ENCODE measurements at places on chromosomes 6 and 20.

DNA sequence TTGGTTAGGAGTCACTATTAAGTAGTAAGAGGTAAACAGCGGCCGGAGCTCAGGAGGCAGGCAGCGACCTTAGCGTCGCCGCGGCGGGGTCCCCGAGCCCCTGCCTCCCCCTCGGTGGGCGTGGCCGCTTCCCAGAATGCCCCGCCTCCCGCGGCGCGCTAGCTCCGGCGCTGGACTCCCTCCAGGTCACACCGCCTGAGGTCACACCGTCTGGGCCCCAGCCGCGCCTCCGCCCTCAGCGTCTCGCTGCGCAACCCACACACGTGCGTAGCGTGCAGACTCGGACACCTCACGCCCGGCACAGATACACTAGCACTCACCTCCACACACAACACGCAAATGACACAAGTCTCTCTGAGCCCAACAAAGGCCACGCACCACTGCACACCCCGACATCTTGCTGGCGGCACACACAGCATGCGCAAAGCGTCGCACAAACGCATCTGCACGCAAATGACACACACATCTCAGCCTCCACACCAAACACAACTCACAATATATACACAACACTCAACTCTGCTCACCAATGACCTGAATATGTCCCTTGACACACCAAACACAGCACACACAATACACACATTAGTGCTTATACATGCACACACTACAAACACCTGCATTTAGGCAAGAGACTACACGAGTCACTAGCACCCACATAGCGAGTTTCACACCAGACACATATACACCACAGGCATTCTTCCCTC, 17.6 kb upstream of the CDKN1A start:
- no peak for ATAC-seq

DNA sequence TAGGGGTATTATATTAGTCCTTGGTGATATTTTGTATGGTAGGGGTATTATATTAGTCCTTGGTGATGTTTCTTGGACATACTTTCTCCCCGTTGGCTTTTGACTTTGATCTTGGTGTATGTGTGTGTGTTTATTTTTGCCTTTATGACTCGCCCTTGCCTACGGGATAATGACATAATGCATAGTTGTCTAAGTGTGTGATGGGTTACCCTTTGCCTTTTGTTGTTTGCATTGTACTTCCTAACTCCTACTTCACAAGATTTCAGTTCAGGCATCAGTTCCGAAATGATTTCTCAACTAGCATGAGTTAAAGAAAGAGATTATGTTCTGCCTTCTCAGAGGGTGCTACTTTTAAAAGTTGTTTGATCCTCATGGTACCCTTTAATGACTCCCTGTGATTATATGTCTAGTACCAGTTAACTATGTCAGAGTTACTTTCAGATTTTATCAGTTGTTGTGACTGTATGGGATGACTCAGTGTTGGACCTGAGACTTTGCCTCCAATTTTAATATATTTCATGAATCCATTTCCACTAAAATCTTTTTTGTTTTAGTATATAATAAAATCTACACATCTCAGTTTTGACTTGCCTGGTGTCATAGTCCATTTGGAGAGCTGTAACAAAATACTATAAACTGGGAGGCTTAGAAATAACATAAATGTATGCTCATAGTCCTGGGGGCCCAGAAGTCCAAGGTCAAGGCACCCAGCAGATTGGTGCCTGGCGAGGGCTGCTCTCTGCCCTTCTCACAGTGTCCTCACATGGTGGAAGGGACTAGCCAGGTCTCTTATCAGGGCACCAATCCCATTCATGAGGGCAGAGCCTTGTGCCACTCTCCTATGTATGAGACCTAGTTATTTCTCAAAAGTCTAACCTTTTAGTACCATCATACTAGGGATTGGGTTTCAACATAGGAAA, 34.1 kb downstream of the CDYL start:
- ATAC-seq = peak; percentile 88

DNA sequence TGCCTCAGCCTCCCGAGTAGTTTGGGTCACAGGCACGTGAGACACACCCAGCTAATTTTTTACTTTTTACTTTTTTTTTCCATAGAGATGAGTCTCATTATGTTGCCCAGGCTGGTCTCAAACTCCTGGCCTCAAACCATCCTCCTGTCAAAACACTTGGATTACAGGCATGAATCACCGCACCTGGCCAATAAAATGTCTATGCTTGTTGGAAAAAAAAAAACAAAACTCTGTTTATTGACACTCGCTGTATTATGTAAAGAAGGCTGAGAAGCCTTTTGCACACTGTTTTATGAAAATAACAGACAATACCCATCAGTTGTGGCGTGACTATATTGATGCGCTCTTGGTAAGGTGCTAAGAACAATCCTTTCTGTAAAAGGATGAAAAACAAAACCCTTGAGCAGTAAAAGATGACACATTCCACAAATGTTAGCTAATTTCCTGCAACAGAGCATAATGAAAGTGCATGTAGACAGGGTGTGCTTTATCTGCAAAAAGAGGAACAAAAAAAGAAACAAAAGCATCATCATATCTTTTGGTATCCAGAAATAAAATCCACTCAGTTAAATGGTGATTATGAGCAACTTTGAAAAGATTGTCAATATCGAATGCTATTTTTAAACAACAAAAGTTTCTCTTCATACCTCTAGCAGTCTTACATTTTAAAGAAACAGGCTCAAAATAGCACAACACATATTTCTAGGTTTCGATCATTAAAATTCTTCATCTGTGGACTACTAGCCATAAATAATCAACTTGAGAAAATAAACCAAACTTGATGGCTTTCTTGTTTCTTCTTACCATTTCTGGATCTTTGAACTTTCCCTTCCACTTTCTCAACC, 108.3 kb upstream of the PHACTR1 start:
- ATAC-seq = no peak

GRCh38 chr20:57707320-57707719, 2.5 kb downstream of the PMEPA1 start:
- ATAC-seq = no peak

DNA sequence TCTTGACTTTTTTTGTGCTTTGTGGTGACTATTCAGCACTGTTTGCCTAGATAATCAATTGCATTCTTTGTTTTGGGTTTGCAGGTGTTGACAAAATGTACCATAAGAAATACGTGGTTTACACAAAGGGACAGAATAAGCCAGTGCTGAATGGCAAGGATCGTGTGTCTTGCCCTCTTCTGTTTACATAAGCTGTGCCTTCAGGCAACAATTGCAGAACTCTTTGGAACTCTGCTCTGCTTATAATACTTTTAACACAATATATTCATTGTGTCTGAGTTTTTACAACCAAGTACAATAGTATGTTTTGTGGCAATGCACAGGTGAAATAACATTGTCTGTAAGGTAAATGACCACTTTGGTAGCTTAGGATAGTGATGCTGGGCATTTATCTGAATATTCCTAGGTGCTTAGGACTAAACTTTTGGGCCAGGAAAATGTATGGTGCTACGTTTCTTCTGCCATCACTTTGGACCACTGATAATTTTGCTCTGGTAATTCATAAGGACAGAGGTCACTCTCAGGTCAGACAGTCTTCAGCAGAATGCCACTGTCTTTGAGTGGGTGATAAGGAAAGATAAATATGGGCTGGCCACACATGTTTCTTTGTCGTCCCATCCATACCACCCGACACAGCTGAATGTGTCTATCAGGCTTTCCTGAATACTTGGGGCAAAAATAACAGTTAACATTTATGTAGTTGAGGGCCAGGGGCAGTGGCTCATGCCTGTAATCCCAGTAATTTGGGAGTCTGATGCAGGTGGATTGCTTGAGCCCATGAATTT, 344.6 kb upstream of the IMPG1 start:
- ATAC-seq = no peak

DNA sequence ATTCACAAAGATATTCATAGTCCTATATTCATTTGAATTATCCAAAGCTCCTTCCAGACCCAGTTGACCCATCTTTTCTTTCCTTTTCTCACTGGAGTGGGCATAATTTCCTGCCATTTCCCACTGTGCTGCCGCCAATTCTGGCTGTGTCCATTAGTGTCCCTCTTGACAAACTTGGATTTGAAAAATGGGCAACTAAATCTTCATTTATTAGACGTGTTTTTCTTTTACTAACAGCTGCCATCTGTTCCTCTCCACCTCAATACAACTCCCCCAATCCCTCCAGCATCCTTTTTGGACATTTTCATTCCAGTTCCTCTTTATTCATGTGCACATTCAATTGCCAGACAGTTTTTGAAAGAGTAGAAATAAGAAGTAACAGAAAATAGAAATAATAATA, 90.5 kb downstream of the PCSK2 start:
- no peak for ATAC-seq

Measured in activated CD4-positive, CD25-positive, alpha-beta regulatory T cell treated with anti-CD3 and anti-CD28 coated beads, Interleukin-2, amount 50 U/mL, for 24 hours (primary cell).